ENCODE measurements at places on chromosomes 3 and 15. TPM values are rescaled to one million over a fixed set of nuclear protein-coding genes. Genes with fewer than 3 reads are reported as not detected.

ABCF3 gene
- 57.1 TPM for total RNA-seq

DNA sequence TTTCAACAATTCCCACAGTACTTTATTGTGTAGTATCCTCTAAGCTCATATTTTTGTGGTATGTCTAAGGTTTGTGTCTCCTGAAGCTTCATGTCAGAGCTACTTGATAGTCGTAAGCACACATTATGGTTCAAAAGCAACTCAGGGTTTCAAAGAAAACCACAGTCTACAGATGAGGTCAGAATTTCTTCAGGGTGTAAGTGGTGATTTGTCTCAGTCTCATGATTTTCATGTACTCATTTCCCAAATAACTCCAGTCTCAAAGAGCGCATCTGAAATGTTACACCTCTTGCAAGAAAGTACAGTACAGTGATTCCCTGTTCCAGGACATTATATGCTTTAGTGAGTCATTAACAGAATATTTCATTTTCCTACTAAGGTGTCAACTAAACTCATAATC, 47.5 kb upstream of the SSR3 start:
- DNase-seq, result no peak

- no peak for DNase-seq
Measured at GRCh38 chr3:193452338-193452737, 73.8 kb upstream of the ATP13A5 start.

UBA7 gene
- total RNA-seq, result 45.2 TPM

GRCh38 chr15:60003243-60004008, 685 bp upstream of the FOXB1 start:
- no peak for DNase-seq

DNA sequence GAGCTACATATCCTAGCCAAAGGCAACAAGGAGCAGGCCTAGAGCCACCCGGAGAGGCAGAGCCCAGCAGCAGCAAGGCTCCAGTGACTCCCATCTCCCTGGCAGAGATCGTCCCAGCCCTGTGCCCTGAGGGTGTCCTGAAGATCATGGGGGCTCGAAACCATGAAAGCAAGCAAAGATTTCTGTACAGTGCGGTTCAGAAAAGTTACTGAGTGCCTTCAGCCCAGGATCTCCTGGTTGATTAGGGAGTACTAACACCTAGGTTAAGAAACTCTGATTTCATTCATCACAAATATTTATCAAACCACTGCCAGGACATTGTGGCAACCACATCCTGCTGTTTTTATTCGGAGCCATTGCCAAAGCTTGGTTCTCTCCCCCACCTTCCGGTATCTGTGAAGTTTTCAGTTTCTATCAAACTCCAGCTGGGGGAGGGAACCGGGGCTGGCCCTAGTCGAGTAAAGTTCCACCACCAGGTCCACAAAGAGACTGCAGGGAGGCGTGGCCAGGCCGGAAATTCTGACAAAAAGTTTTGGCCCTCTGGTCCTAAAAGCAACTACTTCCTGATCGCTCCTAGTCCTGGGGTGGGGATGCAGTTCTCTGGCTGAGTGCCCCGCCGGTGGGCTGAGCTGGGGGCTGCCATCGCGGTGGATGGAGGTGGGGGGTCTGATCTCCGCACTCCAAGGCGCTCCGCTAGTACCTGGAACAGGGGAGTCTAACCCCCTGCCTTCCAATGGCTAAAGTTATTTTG, 1.2 kb downstream of the RAB43 start:
- DNase-seq, result peak; percentile 95

AMOTL2 gene
- total RNA-seq, result 82.1 TPM

GRCh38 chr3:101591071-101591470, 17.1 kb downstream of the PCNP start:
- DNase-seq, result no peak

DNA sequence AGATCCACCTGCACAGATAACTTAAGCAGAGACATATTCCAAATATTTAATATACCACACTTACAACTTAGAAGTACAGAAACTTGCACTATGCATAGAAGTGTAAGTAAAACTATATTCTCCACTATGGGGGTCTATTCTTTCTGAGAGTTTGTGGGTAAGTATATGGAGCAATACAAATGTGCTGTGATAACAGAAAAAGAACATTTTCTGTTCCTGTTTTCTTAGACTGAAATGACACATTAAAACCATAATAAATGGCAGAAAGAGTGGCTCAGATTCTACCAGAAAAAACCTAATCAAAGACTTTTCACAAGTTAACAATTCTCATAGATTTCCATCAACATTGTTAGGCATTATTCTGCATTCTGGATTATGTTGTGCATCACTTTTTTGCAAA, 96.6 kb upstream of the WNT7A start:
- DNase-seq, result no peak

DNA sequence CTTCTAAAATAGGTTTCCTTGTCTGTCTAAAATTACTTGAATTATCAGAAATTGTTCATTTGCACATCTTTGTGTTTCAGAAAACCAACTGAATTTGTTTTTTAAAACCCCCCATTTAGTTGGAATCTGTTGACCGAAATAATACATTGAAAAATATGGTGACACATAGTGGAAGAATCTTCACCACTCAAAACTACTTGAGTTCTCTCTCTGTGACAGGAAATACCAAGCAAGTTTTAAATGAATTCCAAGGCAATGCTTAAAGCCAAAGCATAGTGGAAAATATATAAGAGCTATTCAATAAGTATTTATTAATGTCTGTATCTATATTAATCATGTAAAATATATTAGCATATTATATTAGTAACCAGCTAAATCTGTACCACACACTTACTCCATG, 224.9 kb upstream of the COL8A1 start:
- DNase-seq, result no peak

DNA sequence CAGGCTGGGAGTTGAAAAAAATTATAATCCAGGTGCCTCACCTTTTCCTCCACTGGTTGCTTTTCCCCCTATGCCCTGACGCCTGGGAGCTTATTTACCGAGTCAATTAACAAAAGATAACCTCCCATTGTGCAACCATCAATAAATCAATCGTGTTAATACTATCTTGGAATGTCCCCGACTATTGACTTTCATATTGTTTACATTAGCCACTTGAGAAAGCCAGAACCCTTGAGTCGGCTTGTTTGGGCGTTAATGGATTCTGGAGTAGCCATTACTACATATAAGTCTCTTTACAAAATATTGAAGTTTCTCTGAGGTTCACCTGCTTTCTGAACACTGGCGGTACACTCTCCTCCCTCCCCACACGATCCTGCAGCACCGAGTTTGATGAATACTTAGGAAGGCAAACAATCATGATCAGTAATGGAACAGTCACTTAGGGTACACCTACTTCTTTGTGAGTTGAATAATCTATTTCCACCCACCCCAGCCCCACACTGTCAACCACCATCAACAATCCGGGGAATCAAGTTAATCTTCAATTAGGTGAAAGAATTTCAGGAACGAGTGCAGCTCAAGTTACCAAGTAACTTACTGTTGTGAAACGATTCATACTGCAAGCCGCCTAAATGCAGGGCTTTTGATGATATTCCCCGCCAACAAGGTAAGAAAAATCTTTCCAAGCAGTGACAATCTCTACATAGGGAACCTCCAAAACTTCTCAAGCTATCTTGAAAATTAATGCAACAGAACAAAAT, 159.3 kb upstream of the NR2F2 start:
- no peak for DNase-seq

- DNase-seq, result no peak
Measured at GRCh38 chr3:152331018-152331541, 62.4 kb downstream of the MBNL1 start.

- DNase-seq, result no peak
Measured at GRCh38 chr15:39625856-39626255, 45.0 kb downstream of the THBS1 start.

GRCh38 chr15:65954289-65954741, 85.0 kb downstream of the RAB11A start:
- DNase-seq, result no peak

- DNase-seq, result no peak
Measured at GRCh38 chr15:61871926-61872522, 188.2 kb downstream of the VPS13C start.

DNA sequence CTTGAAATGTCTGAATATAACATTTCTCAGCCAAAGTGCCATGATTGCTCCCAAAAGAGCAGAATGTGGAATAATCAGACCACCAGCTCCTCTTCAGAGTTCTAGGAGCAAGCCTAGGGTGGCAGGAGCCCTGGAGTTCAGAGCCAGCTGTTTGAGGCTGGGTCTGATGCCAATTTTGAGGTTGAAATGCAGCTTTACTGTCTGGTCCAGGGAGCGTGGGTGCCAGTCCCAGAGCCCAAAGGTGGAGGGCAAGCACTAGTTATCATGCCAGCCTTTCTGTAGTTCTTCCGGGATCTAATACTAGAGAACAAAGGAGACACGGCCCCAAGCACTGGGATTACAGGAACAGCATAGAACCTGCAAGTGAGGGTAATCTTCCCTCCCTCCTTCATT, 69.3 kb downstream of the TNFAIP8L3 start:
- DNase-seq, result no peak

C3orf49 gene
- total RNA-seq, result not detected

DNA sequence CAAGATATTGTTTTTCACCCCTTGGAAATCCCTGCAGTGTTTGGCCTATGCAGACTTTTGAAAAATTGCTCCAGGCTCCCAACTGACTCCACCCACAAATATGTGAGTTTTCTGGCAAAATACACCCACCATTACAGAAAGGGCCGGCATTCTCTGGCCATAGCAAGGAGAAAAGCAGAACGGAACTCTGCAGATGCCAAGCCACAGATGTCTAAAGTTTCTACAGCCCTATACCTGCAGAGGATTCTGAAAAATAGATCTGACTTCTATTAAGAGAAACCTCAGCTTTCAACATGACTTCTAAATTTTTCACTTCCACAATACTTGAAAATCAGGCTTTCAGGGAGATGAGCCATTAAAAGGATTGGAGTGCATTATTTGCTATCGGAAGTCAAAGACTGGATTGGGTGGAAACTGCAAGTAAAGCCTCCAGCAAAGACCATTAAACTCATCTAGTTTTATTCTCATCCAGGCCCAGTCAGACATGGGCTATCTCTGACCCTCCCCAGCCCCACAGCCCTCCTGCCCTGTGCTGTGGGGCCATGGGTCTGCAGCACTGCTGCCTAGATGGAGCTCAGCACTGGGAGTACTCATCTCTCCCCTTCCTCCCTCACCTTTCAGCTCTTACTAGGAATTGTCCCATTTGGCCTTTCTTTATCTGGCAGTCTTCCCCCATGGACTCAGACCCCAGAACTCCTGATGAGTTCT, 243.1 kb upstream of the GOLGA6L4 start:
- no peak for DNase-seq

AVEN gene
- total RNA-seq, result 18.1 TPM

SGO1 gene
- total RNA-seq, result 0.81 TPM

DNA sequence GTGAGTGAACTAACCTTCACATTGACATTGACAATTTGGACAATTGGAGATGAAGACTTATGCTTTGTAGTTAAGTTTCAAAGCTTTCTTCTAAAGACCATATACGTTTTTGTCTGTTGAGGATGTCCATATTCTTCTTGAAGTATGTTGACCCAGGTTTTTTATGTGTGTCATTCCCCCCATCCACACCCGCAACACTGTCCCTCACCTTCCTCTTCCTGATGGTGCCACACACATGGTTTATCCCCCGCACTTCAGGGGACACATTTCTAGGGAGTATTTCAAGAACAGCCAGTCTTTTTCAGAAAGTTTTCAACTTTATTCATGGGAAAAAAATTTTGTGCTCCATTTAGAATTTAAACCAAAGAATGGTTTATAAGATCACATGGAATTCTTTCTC, 105.1 kb downstream of the GHSR start:
- no peak for DNase-seq

- DNase-seq, result no peak
Measured at GRCh38 chr15:27353856-27354255, 382.9 kb downstream of the GABRG3 start.

CHRD gene
- total RNA-seq, result 46.5 TPM

GRCh38 chr3:138875754-138876664, 41.3 kb upstream of the PIK3CB start:
- DNase-seq, result no peak

MAGI1 gene
- 46.1 TPM for total RNA-seq

KLHL6 gene
- total RNA-seq, result 4.6 TPM

DNA sequence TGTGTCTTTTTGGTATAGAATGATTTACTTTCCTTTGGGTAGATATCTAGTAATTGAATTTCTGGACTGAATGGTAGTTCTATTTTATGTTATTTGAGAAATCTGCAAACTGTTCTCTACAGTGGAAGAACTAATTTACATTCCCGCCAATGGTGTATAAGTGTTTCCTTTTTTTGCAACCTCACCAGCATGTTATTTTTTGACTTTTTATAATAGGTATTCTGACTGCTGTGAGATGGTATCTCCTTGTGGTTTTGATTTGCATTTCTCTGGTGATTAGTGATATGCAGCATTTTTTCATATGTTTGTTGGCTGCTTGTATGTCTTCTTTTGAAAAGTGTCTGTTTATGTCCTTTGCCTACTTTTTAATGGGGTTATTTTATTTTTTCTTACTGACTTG, 607.2 kb downstream of the OTOL1 start:
- no peak for DNase-seq

DNA sequence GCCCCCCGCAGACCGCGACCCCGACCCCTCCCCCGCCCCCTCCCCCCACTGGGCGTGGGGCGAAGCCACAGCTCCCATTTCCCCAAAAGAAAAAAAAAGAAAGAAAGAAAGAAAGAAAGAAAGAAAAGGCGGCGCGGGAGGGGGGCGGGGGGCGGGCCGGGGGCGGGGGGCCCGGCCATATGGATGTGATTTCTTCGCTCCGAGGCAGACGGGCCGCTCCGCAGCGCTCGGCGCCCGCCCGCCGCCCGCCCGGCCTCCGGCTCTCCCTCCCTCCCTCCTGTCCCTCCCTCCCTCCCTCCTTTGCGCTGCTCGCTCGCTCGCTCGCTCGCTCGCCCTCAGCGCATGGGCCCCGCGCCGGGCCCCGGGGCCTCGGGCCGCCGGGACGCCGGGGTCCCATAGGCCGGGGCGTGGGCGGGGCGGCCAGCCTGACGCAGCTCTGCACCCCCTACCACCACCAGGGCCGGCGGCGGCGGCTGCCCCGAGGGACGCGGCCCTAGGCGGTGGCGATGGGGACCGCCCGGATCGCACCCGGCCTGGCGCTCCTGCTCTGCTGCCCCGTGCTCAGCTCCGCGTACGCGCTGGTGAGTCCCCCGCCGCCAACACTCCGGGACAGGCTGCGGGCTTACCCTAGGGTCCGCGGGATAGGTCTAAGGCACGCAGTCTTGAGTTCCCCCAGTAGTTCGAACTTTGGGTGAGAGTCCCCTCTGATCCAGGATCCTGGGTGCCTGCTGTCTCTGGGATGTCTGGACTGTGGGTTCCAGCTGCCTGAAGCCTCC, 5.7 kb downstream of the PTH1R start:
- no peak for DNase-seq
